Fibroblast of lung (primary cell): ENCODE measurements at places on chromosomes 2 and 18. TPM values are rescaled to one million over a fixed set of nuclear protein-coding genes. Genes with fewer than 3 reads are reported as not detected.

The SULT1C2 gene
- total RNA-seq = under 0.01 and 0.26 TPM in 2 replicates

DNA sequence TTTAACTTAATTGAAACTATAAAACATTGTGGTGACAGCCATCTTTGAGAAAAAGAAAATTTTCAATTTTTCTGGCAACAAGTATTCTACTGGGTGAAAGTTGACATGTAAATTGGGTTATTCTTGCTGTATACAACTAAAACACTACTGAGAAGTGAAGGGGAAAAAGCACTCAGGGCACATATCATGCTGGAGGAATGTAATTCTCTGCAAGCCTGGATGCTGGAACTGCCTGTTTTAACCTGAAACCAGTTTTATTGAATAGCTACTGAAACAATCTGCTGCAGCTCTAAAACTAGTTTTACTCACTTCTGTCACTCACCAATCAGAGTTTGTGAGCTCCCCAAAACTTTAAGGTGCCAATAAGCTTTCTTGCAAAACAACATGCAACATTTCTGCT is 1136.0 kb downstream of the LRP1B start:
- DNase-seq = no peak

GRCh38 chr2:209121691-209122090 is 302.2 kb upstream of the MAP2 start:
- DNase-seq = no peak

DNA sequence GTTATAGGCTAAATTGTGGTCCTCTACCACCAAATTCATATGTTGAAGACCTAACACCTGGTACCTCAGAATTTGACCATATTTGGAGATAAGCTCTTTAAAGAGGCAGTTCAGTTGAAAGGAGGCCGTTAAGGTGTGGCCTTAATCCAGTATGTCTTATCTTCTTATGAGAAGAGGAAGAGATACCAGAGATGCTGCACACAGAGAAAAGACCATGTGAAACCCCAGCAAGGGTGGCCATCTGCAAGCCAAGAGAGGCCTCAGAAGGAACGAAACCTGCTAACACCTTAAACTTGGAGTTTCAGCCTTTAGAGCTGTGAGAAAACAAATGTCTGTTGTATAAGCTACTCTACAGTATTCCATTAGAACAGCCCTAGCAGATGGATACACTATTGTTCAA is 528.1 kb upstream of the DCC start:
- DNase-seq = no peak

GRCh38 chr2:179449010-179449409 is 184.4 kb upstream of the SESTD1 start:
- DNase-seq = no peak

The ABCB11 gene
- total RNA-seq = not detected in 2 replicates

The DAPL1 gene
- total RNA-seq = not detected in 2 replicates

DNA sequence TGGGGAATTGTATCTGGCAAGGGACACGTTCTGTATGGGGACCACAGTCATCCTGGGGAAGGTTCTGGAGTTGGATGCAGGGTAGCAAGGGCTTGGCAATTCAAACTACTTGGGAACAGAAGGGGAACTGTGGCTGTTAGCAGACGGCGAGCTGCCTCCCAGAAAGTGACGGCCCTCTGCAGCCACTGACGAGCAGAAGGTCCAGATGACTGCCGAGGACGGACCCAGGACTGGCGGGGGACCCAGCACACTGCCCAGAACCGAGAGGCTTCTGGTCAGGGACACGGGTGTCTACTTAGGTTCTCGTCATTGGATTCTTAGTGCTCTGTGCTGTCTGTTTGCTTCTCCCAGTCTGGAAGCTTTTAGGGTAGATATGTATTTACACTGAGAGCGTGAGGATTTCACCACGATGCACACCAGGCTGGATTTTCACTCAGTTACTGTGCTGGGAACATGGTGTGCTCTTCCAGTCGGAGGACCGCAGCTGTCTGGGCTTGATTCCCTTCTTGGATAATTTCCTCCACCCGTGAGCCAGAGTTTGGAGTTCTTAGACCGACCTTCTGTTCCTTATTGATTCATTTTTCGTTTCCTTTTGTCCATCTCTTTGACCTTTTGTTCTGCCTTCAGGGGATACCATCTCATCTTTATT is 13.4 kb downstream of the GPR35 start:
- no peak for DNase-seq

- no peak for DNase-seq
Observed at GRCh38 chr18:58789876-58790240, 74.8 kb upstream of the ZNF532 start.

- DNase-seq = no peak
Observed at GRCh38 chr2:200515155-200515554, 5.3 kb upstream of the KCTD18 start.

DNA sequence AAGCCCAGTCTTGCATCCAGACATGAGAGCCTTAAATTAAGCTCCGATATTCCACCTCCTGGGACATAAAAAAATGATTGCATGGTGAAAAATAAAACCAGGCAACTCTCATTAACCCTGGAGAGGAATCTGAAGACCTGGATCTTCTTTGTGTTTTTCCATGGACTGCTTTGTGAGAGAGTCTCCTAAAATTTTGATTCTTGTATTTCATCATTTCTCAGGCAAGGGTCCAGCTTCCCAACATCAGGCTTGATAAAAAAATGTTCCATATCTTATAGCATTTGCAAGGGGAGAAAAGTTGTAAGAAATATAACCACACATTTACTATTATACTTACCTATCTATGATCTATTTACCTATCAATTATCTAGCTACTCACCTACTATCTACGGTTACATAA is 327.5 kb upstream of the SPHKAP start:
- no peak for DNase-seq

GRCh38 chr2:23944976-23945375 is 4.7 kb downstream of the UBXN2A start:
- peak; percentile 28 for DNase-seq

GRCh38 chr2:64177315-64177714 is 33.1 kb upstream of the PELI1 start:
- peak; percentile 11 for DNase-seq

GRCh38 chr18:32707147-32707546 is 65.7 kb downstream of the KLHL14 start:
- DNase-seq = no peak

The RGPD4 gene
- under 0.01 TPM in 1 of 2 replicates, not detected in the other for total RNA-seq

DNA sequence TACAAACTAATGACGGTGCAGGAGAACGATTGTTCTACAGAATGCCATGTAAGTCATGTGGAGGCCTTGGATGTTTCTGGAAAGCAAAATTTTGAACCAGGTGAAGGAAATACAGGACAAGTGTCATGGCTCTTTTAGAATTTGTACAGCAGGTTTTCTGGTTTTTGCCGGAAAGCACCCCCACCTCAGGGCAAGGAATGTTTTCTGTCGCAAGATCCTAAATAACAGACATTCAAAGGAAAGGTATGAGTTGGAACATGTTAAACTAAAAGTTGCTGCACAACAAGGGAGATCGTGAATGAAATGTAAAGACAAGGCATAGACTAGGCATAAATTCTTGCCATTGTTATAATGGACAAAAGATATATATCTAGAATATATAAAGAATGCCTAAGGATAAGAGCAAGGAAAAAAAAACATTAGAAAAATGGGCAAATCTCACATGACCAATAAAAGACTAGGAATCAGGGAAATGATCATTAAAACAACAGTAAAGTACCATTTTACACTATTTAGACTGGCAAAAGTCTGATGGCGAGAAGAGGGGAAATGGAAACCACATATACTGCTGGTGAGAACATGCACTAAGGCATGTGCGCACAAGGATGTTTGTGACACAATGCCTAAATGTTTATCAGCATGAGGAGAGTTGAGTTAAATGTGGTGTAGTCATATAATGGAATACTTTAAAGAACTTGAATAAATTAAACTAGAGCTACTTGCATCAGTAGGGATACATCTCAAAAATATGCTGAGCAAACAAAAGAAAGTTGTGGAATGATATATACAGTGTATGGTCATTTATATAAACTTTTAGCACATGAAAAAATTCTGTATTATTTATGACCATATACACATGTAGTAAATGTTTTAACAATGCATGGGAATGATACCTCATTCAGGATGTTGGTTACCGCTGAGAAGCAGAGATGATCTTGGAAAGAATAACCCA is 127.0 kb downstream of the EML6 start:
- DNase-seq = no peak

The GCG gene
- not detected in 2 replicates for total RNA-seq

- peak; percentile 48 for DNase-seq
Observed at GRCh38 chr18:39959839-39960238, 1995.2 kb upstream of the PIK3C3 start.

The AQP4 gene
- not detected in 2 replicates for total RNA-seq

GRCh38 chr2:56021579-56021978 is 98.0 kb upstream of the EFEMP1 start:
- DNase-seq = no peak

GRCh38 chr18:54813977-54814565 is 14.2 kb upstream of the RAB27B start:
- no peak for DNase-seq

DNA sequence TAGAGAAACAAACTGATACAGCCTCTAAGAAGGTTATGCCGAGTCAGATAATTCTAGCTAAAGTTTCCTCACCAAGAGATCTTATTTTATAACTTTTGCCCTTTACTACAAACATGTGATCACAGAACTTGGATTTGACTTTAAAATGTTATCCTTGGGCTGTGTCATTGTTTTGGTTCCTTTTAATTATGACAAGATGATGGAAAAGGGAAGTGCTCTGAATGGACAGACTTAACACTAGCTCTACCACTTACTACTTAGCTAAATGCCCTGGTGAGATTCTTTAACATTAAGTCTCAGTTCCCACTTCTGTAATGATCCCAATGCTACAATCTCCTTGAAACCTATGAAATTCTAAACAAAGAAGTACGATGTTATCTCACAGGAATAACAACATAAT is 69.9 kb downstream of the RTTN start:
- no peak for DNase-seq

- peak; percentile 45 for DNase-seq
Observed at GRCh38 chr18:60110836-60111235, 211.0 kb downstream of the PMAIP1 start.

- DNase-seq = peak; percentile 78
Observed at GRCh38 chr2:215573496-215573895, 137.6 kb upstream of the FN1 start.

GRCh38 chr18:76524900-76525698 is 30.1 kb upstream of the ZNF516 start:
- peak; percentile 85 for DNase-seq

The COBLL1 gene
- 5.1 and 10.1 TPM in 2 replicates for total RNA-seq

DNA sequence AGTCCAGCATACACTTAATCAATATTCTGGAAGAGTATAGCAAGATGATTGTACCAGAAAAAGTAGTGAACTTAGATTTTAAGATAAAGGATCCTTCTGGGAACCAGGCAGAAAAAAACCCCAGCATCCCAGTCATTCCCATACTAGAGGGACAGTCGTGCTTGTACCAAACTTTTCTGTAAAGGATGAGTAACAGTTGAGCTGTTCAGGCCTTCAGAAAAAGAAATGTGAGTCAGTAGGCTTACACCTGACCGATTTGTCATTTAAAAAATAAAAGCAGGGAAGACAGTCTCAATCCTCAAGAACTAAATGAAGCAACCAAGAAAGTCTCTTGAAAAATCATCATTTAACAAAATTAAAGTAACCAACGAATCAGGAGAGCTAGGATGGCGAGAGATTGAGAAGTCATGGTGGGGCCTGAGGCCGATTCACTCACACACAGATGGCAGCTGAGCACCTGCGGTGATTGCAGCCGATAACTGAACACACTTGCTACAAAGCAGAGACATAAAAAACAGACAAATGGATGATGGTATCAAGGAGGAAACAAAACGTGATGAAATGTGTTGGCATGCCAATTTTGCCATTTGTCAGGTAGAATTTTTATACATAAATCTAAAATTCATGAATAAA is 170.0 kb upstream of the ALKAL2 start:
- DNase-seq = no peak

- peak; percentile 98 for DNase-seq
Observed at GRCh38 chr2:237432484-237433092, 18.6 kb upstream of the COL6A3 start.

DNA sequence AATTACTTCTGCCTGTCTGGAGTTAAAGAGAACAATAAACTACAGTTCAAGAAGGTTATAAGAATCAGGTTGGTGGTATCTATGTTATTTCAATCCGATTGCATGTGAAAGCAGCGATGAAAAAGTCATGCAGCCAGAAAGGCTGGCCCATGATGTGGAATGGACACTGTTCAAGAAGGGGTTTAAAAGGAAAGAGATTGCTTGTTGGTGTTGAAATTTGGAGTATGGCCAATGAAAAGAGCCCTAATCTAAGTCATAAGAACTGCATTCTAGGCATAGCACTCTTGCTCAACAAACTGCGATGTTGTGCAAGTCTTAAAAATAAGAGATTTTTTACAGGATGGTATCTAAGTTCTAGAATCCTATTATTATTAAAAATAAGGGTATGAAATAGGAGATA is 61.3 kb downstream of the EFEMP1 start:
- peak; percentile 100 for DNase-seq

- DNase-seq = peak; percentile 57
Observed at GRCh38 chr2:9769171-9770005, 73.9 kb upstream of the TAF1B start.

DNA sequence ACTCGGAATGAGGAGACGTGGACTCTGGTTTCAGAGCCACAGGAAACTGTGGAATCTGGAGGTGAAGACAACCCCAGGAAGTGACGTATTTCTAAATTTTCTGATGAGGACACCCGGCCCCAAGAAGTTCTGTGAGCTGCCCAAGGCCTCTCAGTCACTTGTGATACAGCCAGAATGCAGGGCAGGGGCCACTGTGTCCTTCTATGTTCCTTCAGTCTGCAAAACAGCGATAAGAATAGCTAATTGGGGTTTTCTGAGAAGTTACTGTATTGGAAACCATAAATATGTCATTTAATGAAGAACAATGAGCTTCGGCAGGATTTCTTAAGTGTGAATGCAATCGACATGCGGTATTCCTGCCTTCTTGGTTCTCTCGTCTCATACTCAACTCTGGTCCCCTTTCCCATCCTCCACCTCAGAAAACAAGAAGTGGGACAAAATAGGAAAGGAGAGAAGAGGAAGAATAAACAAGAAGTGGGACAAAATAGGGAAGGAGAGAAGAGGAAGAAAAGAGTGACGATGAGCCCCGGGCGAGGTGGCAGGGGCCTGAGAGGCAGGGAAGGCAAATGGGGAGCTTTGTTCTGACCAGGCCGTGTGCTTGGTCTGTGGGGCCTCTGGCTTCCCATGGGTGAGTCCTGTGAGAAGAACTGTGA is 282.0 kb upstream of the REV1 start:
- no peak for DNase-seq

- DNase-seq = peak; percentile 85
Observed at GRCh38 chr2:216031960-216032689, 18.8 kb upstream of the MREG start.

DNA sequence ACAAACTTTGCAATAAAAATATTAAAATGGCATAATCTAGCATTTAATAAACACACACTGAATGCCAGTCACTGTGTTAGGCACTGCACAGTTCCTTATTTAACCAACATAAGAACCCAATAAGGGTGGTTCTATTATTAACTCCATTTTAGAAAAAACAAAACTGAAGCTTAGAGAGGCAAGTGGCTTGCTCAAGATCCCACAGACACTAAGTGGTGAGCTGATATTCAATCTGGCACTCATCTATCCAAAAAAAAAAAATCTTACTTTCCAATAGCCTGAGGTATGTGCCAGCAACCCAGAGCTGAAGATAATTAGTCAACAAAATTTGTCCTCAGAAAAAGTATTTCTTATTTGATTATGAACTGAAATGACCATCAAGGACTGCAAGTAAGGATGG is 799 bp downstream of the CYTIP start:
- no peak for DNase-seq

GRCh38 chr2:176166272-176166671 is 9.2 kb downstream of the HOXD3 start:
- DNase-seq = peak; percentile 52

The TBR1 gene
- not detected in 2 replicates for total RNA-seq

GRCh38 chr2:66772618-66773017 is 337.7 kb downstream of the MEIS1 start:
- DNase-seq = no peak

GRCh38 chr2:84486441-84487115 is 27.5 kb upstream of the SUCLG1 start:
- peak; percentile 58 for DNase-seq
